T-helper 2 cell treated with Interferon-gamma antibody and Interleukin-4, amounts not matched to agents 5 μg/mL and 100 μg/mL, for 36 hours (primary cell): ENCODE measurements at places on chromosomes 3 and 15.

GRCh38 chr3:187212705-187213104, 15.4 kb downstream of the RTP1 start:
- no peak for DNase-seq

- DNase-seq = no peak
These were observed 54.8 kb upstream of the HES1 start for GRCh38 chr3:194080913-194081800.

GRCh38 chr3:88469216-88469615, 319.5 kb downstream of the C3orf38 start:
- no peak for DNase-seq

DNA sequence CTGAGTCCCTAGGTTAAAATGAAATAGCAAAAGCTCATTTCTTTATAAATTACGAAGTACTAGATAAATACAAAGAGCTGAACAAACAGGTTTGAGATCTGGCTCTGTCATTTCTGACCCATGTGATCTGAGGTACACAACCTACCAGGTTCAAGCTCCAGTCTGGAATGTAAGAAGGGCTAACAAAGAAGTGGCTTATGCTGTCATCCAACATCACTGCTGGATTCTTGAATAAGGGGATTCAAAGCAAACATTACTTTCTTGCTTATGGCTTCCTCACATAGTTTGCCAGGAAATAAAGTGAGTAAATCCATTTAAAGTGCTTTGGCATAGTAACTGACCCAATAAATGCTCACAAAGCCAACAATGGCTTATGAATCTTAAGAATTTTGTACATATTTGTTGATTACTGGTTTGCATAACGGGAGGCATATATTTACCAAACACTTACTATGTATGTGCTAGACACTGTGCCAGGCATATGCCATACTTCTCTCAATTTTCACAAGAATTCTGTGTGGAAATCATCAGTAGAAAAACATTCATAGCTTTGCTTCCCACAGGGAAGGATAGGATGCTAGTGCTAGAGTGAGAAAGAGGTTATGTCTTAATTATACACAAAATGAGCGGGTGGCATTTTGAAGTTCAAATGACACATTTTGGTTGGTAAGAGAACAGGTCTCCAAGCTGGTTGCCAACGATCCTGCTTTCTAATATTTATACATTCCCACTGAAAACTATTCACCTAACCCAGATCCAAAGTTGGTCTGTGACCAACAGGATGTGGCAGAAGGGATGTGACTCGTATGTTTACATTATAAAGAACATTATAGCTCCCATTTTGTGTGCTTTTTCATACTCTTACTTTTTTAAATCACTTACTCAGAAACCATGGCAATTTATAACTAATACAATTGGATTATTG, 38.7 kb upstream of the CSPG5 start:
- no peak for DNase-seq

GRCh38 chr3:14451844-14452739, 49.7 kb downstream of the SLC6A6 start:
- DNase-seq = no peak

DNA sequence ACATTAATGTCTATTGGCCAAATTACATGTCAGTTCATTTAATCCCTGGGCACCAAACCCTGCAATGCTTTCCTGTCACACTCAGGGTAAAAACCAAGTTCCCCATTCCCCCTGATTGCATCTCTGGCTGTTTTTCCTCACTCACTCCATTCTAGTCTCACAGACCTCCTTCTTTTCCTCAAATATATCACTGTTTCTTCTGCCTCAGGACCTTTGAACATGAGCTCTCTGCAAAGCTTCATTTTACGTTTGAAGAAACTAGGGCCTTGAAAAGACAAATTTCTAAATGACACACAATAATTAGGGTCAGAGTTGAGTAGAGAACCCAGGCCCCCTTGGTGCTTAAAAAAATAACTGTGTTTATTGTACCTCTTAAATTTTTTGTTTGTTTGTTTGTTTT, 230.6 kb downstream of the THRB start:
- no peak for DNase-seq

DNA sequence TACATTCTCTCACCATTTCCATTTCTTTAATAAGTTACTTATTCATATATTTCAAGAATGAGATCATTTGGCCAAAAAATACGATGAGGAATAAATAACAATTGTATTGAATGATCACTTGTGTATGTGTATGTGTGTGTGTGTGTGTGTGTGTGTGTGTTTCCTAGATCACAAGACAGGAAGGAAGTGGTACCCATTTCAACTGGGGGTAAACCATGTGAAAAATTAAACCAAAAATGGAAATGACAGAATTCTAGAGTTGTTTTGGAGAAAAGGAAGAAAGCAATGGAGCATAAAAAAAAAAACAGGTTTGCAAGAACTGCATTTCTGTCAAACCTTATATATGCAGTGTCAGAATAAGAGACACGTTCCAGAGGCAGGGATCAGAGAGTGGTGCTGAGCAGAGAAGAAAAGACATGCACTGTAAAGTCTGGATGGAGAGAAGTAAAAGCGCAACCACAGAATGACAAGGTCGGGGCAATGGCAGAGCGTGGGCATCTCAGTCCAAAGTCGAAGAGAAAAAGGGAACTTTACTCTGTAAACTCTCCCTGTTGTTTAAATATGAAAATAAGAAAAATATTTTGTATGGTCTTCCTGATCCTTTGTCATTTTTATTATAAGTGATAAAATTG, 75.5 kb downstream of the PEX5L start:
- DNase-seq = no peak

DNA sequence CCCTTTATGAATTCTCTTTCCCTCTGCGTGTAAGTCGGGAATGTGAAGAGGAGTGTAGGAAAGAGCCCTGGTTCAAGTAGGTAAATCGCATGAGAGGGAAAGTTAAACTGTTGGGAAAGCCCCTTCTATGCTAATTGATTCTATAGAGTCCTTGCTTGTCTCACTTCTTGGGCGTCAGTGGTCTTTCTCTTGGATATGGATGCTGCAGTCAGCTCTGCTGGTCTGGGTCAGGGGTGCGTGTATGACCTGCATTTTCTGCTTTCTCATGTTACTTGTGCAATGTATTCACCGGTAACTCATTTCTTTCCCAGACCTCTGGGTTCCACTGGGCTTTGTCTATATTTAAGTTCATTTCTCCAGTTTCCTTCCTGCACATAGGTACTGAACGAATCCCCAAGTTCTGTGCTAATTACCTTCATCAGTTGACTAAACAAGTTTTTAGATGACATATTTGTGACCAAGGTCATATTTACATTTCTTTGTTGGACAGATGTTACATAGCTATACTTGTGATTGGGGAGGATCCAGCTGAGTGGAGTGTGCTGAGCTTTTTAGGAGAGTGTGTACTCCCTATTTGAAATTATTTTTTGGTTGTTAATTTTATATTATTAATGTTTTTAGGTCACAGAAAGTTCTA, 1.4 kb downstream of the SETD5 start:
- DNase-seq = peak; percentile 17
